Smooth muscle cell of trachea (primary cell): ENCODE measurements at places on chromosomes 3 and 15. TPM values are rescaled to one million over a fixed set of nuclear protein-coding genes. Genes with fewer than 3 reads are reported as not detected.

The CCR9 gene
- total RNA-seq: not detected in 2 replicates

The IGF2BP2 gene
- 36.8 and 58.6 TPM in 2 replicates for total RNA-seq

The CHRNA5 gene
- total RNA-seq: 0.33 and 1.5 TPM in 2 replicates

The IL17RB gene
- total RNA-seq: under 0.01 and 0.17 TPM in 2 replicates

The PLCH1 gene
- under 0.01 and 0.17 TPM in 2 replicates for total RNA-seq

The LRRIQ4 gene
- total RNA-seq: not detected in 2 replicates

The INTS14 gene
- total RNA-seq: 34.9 and 40.1 TPM in 2 replicates

The UPK1B gene
- total RNA-seq: not detected in 2 replicates

The COPS2 gene
- total RNA-seq: 65.2 and 100 TPM in 2 replicates

The PRRT3 gene
- 5.4 and 7.1 TPM in 2 replicates for total RNA-seq

The TYRO3 gene
- 10.0 and 18.0 TPM in 2 replicates for total RNA-seq

The CCR4 gene
- total RNA-seq: not detected in 2 replicates

The LRRC2 gene
- under 0.01 and 0.99 TPM in 2 replicates for total RNA-seq

The MESP2 gene
- total RNA-seq: 0.58 and 1.3 TPM in 2 replicates

The GOLGA8G gene
- not detected in 2 replicates for total RNA-seq

The C3orf49 gene
- not detected in 2 replicates for total RNA-seq

The ADCY5 gene
- 0.44 and 0.66 TPM in 2 replicates for total RNA-seq

The CAMK2N2 gene
- not detected in 2 replicates for total RNA-seq

The WDR93 gene
- total RNA-seq: not detected in 2 replicates

The SLC51B gene
- 0.66 and 1.5 TPM in 2 replicates for total RNA-seq

The CACNA2D2 gene
- total RNA-seq: not detected in 2 replicates

The CP gene
- 0.33 TPM in 1 of 2 replicates, not detected in the other for total RNA-seq

The LEKR1 gene
- total RNA-seq: 0.50 and 5.1 TPM in 2 replicates

The RLBP1 gene
- total RNA-seq: not detected in 2 replicates

The ZNF774 gene
- 1.5 and 1.9 TPM in 2 replicates for total RNA-seq

The ROPN1 gene
- total RNA-seq: not detected in 2 replicates

The PEAK1 gene
- 83.6 and 102 TPM in 2 replicates for total RNA-seq

The PRR20G gene
- not detected in 2 replicates for total RNA-seq

The SAMMSON gene
- not detected in 2 replicates for total RNA-seq

The ZNF609 gene
- total RNA-seq: 16.2 and 19.5 TPM in 2 replicates

The PIERCE2 gene
- 1.2 TPM in 2 replicates for total RNA-seq

The CEMIP gene
- total RNA-seq: 111 and 613 TPM in 2 replicates

The TMEM158 gene
- total RNA-seq: 46.0 and 82.2 TPM in 2 replicates

The WDR5B gene
- total RNA-seq: 6.1 TPM in 2 replicates

The GOLGA8M gene
- total RNA-seq: 0.73 and 1.2 TPM in 2 replicates

The COL6A5 gene
- total RNA-seq: not detected in 2 replicates

The KLF15 gene
- total RNA-seq: 3.2 and 4.1 TPM in 2 replicates

The ANKDD1A gene
- total RNA-seq: 9.2 and 19.0 TPM in 2 replicates

The CLDN18 gene
- total RNA-seq: under 0.01 TPM in 1 of 2 replicates, not detected in the other

The MESP1 gene
- 0.29 and 0.50 TPM in 2 replicates for total RNA-seq

The ANKRD63 gene
- not detected in 2 replicates for total RNA-seq

The TMEM44 gene
- total RNA-seq: 13.8 and 15.7 TPM in 2 replicates

The IFT80 gene
- 90.8 and 120 TPM in 2 replicates for total RNA-seq

The FOXL2 gene
- not detected in 2 replicates for total RNA-seq

The POPDC2 gene
- 0.15 and 0.33 TPM in 2 replicates for total RNA-seq

The CX3CR1 gene
- total RNA-seq: not detected in 2 replicates

The GDPGP1 gene
- 5.5 and 10.4 TPM in 2 replicates for total RNA-seq

The OR5K2 gene
- not detected in 2 replicates for total RNA-seq

The SAXO2 gene
- 0.44 and 0.50 TPM in 2 replicates for total RNA-seq

The HMCES gene
- 16.4 and 26.8 TPM in 2 replicates for total RNA-seq

The TMEM212 gene
- not detected in 2 replicates for total RNA-seq
